ENCODE measurements at places on chromosomes 2 and 18. TPM values are rescaled to one million over a fixed set of nuclear protein-coding genes. Genes with fewer than 3 reads are reported as not detected.

GRCh38 chr2:127853671-127854070 lies 4.3 kb downstream of the POLR2D start:
- no peaks in the 10 kb centered on the region for H3K27me3 ChIP-seq
- H3K4me1 ChIP-seq = peaks cover 3% of the 10 kb centered on the region
- H3K4me3 ChIP-seq = no peak overlapping the region
- no peak overlapping the region for H3K27ac ChIP-seq
- peaks cover 9% of the 10 kb centered on the region for H3K36me3 ChIP-seq

GRCh38 chr2:218662827-218663226 lies 3.3 kb downstream of the BCS1L start:
- no peaks in the 10 kb centered on the region for H3K27me3 ChIP-seq
- no peak overlapping the region for H3K4me3 ChIP-seq
- H3K36me3 ChIP-seq = peaks cover 37% of the 10 kb centered on the region
- no peak for DNase-seq
- no peak overlapping the region for H3K27ac ChIP-seq
- peaks cover 11% of the 10 kb centered on the region for H3K4me1 ChIP-seq

- no peak for DNase-seq
- H3K27me3 ChIP-seq = no peaks in the 10 kb centered on the region
- no peak overlapping the region for H3K27ac ChIP-seq
- no peaks in the 10 kb centered on the region for H3K4me1 ChIP-seq
- H3K4me3 ChIP-seq = no peak overlapping the region
Observed at GRCh38 chr2:7803515-7803914, 878.3 kb upstream of the ID2 start.

DNA sequence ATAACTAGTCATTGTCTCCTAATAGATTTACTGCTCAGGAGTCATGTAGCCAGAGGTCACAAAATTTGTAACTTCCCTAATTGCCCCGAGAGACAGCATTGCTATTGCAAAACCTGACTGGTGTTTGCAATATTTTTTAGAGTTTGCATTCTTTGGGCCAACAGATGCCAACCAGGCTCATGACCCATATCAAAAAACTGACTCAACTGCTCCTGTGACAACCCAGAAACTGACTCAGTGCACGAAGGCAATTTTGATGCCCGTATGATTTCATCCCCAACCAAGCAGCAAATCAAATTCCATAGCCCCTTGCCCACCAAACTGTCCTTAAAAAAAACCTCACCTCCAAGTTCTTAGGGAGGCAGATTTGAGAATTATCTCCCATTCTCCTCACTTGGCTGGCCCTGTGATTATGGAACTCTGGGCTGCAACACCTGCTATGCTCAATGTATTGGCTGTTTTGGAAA lies 951.3 kb downstream of the TSN start:
- H3K4me3 ChIP-seq = no peak overlapping the region
- H3K27ac ChIP-seq = no peak overlapping the region
- no peaks in the 10 kb centered on the region for H3K4me1 ChIP-seq
- DNase-seq = no peak
- H3K27me3 ChIP-seq = no peaks in the 10 kb centered on the region
- H3K36me3 ChIP-seq = no peaks in the 10 kb centered on the region

- peaks cover 11% of the 10 kb centered on the region for H3K4me1 ChIP-seq
- no peak for DNase-seq
- H3K27ac ChIP-seq = peak overlapping the region; percentile 42
- no peak overlapping the region for H3K4me3 ChIP-seq
Observed at GRCh38 chr2:158732573-158733429, 62.3 kb upstream of the DAPL1 start.

DNA sequence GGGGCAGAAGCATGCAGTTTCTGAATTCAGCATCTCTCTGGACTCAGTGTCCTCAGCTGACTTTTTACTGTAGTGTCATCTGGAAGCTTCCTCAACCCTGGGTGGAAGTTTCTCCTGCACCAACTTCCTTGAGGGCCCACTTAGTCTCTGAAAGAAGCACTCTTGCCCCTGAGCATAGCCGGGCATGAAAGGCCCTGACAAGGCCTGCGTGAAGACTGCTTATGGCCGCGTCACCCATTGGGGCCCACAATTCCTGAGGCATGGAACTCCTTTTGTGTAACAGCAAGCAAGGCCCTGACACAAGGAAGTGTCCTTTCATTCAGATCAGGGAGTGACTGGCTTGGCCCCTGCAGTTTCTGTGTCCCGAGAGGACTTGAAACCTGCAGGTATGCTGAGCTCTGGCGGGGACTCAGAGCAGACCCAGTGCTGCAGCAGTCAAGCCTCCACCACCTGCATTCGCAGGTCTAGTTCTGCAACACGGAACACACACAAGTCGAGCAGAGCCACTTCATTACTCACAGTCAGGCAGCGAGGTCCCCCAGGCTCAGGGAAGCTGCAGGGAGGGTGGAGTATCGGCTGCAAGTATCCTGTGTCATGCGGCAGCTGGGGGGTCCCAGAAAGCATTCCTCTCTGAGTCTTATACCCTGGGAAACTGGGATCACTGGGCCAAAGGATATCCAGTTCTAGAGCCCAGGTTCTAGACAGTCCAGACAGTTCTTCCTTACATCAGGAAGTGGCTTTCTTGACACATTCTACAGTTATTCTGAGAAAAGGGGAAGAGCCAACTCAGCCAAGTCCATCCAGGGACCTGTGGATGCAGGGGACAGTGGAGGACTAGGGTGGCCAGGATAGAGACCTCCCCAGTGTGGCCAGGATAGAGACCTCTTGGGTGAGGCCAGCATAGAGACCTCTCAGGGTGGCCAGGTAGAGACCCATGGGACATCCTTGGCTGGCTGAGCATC lies 35.6 kb upstream of the PRLH start:
- H3K27me3 ChIP-seq = no peaks in the 10 kb centered on the region
- H3K4me3 ChIP-seq = no peak overlapping the region
- no peak overlapping the region for H3K27ac ChIP-seq
- no peak for DNase-seq
- H3K4me1 ChIP-seq = peaks cover 11% of the 10 kb centered on the region
- no peaks in the 10 kb centered on the region for H3K36me3 ChIP-seq

NT5DC4 gene
- polyA plus RNA-seq = 0.07 TPM

CDH7 gene
- polyA plus RNA-seq = not detected

FSIP2 gene
- 0.38 TPM for polyA plus RNA-seq
